ENCODE measurements at places on chromosomes 1 and 21. TPM values are rescaled to one million over a fixed set of nuclear protein-coding genes. Genes with fewer than 3 reads are reported as not detected.

LRRC3 gene
- 0.45 TPM for total RNA-seq

CENPF gene
- 7.5 TPM for total RNA-seq

RHEX gene
- not detected for total RNA-seq

TSACC gene
- not detected for total RNA-seq

COL11A1 gene
- total RNA-seq = 0.45 TPM

NAXE gene
- 22.7 TPM for total RNA-seq

RGS16 gene
- total RNA-seq = 2.3 TPM

RHOU gene
- total RNA-seq = 4.2 TPM

LRRC8D gene
- total RNA-seq = 12.1 TPM

A3GALT2 gene
- not detected for total RNA-seq

OXCT2 gene
- 0.99 TPM for total RNA-seq

RASSF5 gene
- total RNA-seq = 4.1 TPM

ABCD3 gene
- 37.6 TPM for total RNA-seq

CSDE1 gene
- total RNA-seq = 845 TPM

SPATA6 gene
- total RNA-seq = 10.5 TPM

Data from fibroblast of the aortic adventitia (primary cell).